ENCODE measurements at places on chromosomes 7 and 10. TPM values are rescaled to one million over a fixed set of nuclear protein-coding genes. Genes with fewer than 3 reads are reported as not detected.

The OR2A1 gene
- 0.05 TPM for total RNA-seq

The ASNS gene
- 95.5 TPM for total RNA-seq

The TNPO3 gene
- 44.4 TPM for total RNA-seq

The MRC1 gene
- not detected for total RNA-seq

The LDB1 gene
- total RNA-seq: 81.3 TPM

The FFAR4 gene
- not detected for total RNA-seq

Data from activated CD4-positive, alpha-beta memory T cell treated with anti-CD3 and anti-CD28 coated beads, Interleukin-2, amount 10 ng/mL, durations not matched to agents 7 days and 5 days (primary cell).